Cortex of kidney (tissue), 1 donor: ENCODE measurements at places on chromosomes 11 and 22.

DNA sequence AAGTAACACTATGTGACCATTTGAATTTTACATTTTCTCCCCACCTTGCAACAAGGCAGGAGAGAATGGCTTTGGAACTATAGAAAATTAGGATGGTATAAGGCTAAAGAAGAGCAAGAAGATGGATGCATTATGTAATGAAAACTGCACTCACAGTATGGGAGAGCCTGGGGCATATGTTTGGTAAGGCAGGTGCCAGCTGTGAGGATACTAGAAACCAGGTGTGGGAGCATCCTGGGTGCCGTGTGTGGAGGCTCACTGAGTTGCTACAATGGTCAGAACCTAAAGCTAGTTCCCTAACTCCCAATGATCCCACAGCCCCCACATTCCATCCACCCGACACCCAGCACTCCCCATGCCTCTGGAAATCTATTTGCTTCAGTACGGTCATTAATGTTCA, 42.9 kb downstream of the UBASH3B start:
- DNase-seq: no peak

- no peak for DNase-seq
Observed at GRCh38 chr11:64185175-64185692, 737 bp upstream of the STIP1 start.

- no peak for DNase-seq
Observed at GRCh38 chr11:73139476-73140198, 2.5 kb downstream of the FCHSD2 start.

- DNase-seq: no peak
Observed at GRCh38 chr22:40610329-40610850, 26.1 kb downstream of the MRTFA start.

DNA sequence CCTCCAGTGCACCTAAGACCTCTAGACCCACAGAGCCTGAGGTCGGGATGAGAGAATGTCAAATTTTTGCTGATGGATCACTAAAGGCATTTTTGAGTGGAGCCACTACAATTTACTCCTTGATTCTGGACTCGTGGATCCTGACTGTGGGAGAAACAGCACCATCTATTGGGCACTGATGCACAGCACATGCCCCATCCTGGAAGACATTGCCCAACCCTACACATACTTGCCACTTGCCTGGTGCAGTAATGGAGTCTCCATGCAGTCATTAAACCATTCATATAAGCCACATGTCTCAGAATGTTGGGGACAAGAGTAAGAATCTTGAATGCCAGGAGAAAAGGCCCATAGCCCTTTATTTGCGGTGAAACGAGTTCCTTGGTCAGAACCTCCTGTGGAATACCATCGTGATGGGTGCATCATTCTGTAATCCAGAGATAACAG, 103.9 kb downstream of the GGTLC2 start:
- no peak for DNase-seq
